ENCODE measurements at places on chromosomes 16 and 17.

GRCh38 chr17:41131979-41132378 lies 8.0 kb upstream of the KRTAP4-12 start:
- no peak overlapping the region for H3K27ac ChIP-seq
- no peak for DNase-seq
- peaks cover 6% of the 10 kb centered on the region for H3K4me1 ChIP-seq
- H3K27me3 ChIP-seq = no peaks in the 10 kb centered on the region
- H3K4me3 ChIP-seq = no peak overlapping the region

DNA sequence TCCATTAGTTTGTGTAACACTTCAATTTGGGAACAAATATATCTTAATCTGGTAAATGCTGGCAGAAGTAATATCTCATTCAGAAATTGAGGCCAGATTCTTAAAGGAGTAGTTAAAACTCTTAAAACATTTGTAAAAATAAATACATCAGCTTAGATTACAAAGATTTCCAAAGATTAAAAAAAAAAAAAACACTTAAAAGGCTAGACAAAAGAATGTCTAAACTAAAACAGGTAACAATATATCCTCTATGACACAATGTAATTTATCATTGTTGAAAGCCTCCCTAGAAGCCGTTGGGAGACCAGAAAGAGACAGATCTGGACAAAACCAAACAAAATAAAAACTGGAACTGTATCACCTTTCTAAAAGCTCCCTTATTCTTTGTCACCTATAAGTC lies 3.5 kb downstream of the GPATCH8 start:
- H3K4me1 ChIP-seq = peaks cover 22% of the 10 kb centered on the region
- H3K36me3 ChIP-seq = no peaks in the 10 kb centered on the region
- H3K27me3 ChIP-seq = no peaks in the 10 kb centered on the region
- no peak overlapping the region for H3K27ac ChIP-seq
- no peak overlapping the region for H3K4me3 ChIP-seq
- no peak for DNase-seq

GRCh38 chr17:17966399-17966798 lies 5.8 kb downstream of the TOM1L2 start:
- peaks cover 15% of the 10 kb centered on the region for H3K4me1 ChIP-seq
- no peak for DNase-seq
- H3K27me3 ChIP-seq = no peaks in the 10 kb centered on the region
- no peaks in the 10 kb centered on the region for H3K36me3 ChIP-seq
- H3K4me3 ChIP-seq = no peak overlapping the region

DNA sequence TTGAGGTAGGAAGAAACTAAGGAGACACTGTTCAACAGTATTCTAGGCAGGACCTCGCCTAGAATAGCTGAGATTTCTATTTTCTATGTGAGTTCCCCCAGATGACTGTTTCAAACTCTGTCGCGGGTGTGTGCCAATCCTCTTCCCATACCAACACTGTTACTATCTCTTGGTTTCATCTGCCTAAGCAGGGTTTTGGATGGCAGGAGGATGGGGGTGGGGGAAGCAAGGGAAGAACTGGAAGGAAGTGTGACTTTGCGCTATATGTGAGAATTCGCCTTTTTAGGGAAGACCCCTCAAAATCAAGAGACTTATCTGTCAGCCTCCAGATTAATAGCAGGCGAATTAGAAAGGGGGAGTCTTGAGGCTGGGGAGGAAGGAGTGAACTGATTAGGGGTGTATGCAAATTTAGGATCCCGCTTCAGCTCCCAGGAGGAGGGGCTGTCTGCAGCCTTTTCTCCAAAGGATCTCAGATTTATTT lies 521 bp upstream of the G6PC3 start:
- peaks cover 17% of the 10 kb centered on the region for H3K4me1 ChIP-seq
- peak overlapping the region; percentile 73 for H3K27ac ChIP-seq
- no peak for DNase-seq
- no peaks in the 10 kb centered on the region for H3K36me3 ChIP-seq
- peak overlapping the region; percentile 69 for H3K4me3 ChIP-seq

DNA sequence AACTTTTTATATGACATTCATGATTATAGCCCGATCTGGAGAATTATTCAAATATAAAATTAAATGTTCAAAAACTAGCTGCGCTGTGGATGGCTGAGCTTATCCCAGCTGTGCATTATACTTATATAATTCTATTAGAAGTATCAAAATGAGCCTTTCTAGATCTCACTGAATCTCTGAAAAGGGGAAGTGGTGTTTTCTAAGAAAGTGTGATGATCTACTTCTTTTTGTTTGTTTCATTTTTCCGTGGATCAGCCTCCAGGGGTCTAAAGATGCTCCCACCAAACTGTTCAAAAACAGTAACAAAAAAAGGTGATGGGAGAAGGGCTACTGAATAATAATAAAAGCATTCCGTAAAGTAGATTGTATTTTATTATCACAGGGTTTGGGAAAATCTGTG lies 411.3 kb upstream of the PSMD7 start:
- no peak for DNase-seq
- no peaks in the 10 kb centered on the region for H3K36me3 ChIP-seq
- no peak overlapping the region for H3K27ac ChIP-seq
- H3K4me1 ChIP-seq = no peaks in the 10 kb centered on the region
- H3K27me3 ChIP-seq = no peaks in the 10 kb centered on the region

- H3K4me3 ChIP-seq = peak overlapping the region; percentile 41
- DNase-seq = no peak
- no peaks in the 10 kb centered on the region for H3K27me3 ChIP-seq
Observed at GRCh38 chr17:40097087-40097486, 3.3 kb downstream of the NR1D1 start.

DNA sequence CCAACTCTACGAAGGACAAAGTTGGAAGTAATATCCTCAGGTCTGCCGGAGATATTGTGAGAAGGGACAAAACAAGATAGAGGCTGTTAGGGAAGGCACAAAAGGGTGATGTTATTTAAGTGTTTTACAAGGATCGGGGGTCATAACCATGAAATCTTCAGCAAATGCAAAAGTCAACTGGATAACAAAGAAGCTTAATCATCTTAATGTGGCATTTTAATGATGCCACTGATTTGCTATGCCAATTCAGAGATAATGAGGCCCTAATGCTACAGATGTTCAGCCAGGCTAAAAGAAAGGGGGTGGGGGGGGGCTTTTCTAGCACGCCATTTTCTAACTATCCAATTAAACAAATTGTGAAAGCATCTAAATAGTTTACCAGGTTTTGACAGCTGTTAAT lies 63.1 kb downstream of the IKZF3 start:
- no peak for DNase-seq
- no peaks in the 10 kb centered on the region for H3K27me3 ChIP-seq
- H3K36me3 ChIP-seq = no peaks in the 10 kb centered on the region
- peaks cover 23% of the 10 kb centered on the region for H3K4me1 ChIP-seq
- H3K4me3 ChIP-seq = no peak overlapping the region

DNA sequence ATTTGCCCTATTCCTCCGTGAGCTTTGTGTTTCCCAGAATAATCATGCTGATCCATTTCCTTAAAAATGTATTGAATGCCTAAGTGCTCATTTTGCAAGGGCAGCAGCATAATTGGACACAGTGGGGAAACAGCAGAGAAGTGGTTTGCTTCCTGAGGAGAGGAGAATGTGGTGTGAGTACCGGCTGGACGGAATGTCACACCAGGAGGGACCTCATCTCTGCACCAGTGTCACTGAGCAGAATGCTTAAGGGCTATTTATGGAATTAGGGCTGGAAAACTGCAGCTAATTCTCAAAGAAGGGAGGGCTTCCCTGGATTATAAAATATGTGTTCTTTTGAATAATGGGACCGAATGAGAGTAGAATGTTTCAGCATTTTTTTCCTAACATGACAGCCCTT lies 1100.6 kb upstream of the RBFOX1 start:
- no peaks in the 10 kb centered on the region for H3K4me1 ChIP-seq
- no peaks in the 10 kb centered on the region for H3K27me3 ChIP-seq
- no peak overlapping the region for H3K4me3 ChIP-seq
- no peak for DNase-seq
- no peak overlapping the region for H3K27ac ChIP-seq

DNA sequence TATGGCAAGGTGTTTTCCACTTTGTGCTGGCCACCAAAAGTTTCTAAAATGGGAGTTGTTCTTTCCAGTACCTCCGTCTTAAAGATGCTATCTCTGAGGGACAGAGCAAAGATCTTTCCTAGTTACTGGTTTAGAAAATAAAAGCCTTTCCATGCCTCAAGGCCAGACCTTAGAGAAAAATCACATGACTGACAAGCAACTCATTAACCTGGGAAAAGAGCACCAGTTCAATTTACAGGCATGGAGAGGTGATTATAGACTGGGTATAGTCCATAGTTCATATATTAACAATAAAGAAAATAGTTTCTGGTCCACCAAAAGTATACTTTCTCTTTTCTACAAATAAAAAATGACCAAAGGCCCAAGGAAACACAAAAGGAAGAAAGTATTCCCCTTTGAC lies 230.7 kb downstream of the TOX3 start:
- H3K36me3 ChIP-seq = no peaks in the 10 kb centered on the region
- H3K4me3 ChIP-seq = no peak overlapping the region
- H3K27me3 ChIP-seq = no peaks in the 10 kb centered on the region
- no peak for DNase-seq
- no peaks in the 10 kb centered on the region for H3K4me1 ChIP-seq

- no peaks in the 10 kb centered on the region for H3K27me3 ChIP-seq
- no peak overlapping the region for H3K4me3 ChIP-seq
- H3K4me1 ChIP-seq = no peaks in the 10 kb centered on the region
- peaks cover 54% of the 10 kb centered on the region for H3K36me3 ChIP-seq
- no peak overlapping the region for H3K27ac ChIP-seq
Observed at GRCh38 chr17:81561494-81561885, 9.3 kb upstream of the FAAP100 start.

DNA sequence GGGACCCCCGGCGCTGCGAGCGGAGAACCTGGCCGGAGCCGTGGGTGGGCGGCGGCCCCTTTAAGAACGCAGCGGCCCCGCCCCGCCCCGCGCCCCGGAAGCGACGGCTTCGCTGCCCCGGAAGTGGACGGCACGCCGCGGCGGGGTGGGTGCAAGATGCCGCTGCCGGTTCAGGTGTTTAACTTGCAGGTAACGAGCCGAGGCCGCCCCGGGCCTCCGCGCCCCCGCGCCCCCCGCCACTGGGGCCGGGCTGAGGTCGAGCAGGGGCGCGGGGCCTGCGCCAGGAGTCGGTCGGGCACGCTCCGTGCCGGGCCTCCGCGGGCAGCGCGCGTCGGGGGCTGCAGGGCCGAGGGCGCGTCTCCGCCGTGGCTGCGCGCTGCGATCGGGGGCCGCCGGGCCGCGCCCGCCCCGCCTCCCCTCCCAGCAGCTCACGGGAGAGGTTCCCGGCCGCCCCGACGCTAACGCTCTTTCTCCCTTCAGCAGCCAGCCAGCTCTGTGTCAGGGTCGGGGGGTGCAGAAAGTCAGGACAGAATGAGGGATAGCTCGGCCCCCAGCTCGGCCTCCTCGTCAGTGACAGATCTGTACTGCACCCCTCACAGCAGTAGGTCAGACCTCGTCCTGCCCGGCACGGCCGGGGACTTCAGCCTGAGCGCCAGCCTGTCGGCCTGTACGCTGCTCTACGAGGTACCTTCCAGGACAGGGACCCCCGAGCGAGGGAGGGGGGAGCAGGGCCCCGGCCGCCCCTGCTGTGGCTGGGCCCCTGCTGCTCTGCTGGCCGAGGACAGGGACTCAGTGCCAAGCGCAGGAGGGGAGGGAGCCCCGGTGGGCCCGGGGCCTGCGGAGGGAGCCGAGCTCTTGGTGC lies at the start of the genes GPS1 and RFNG:
TSS of gene GPS1 (plus strand) at position 123 of the 862 bp plus-strand sequence. CDS start at position 157, 34 bp downstream.
TSS of gene RFNG (minus strand) at position 36 of the 862 bp plus-strand sequence. CDS start 45 bp downstream, outside the sequence.
- H3K27me3 ChIP-seq = no peaks in the 10 kb centered on the region
- DNase-seq = peak; percentile 65
- H3K4me3 ChIP-seq = peak within 1 kb of the TSS; percentile 71
- H3K4me1 ChIP-seq = peaks cover 25% of the 10 kb centered on the region
- peaks cover 34% of the 10 kb centered on the region for H3K36me3 ChIP-seq
- H3K27ac ChIP-seq = no peak within 1 kb of the TSS

- H3K4me3 ChIP-seq = no peak overlapping the region
- H3K36me3 ChIP-seq = no peaks in the 10 kb centered on the region
- H3K4me1 ChIP-seq = no peaks in the 10 kb centered on the region
- no peaks in the 10 kb centered on the region for H3K27me3 ChIP-seq
- no peak for DNase-seq
Observed at GRCh38 chr17:55635253-55635914, 87.3 kb downstream of the TMEM100 start.

DNA sequence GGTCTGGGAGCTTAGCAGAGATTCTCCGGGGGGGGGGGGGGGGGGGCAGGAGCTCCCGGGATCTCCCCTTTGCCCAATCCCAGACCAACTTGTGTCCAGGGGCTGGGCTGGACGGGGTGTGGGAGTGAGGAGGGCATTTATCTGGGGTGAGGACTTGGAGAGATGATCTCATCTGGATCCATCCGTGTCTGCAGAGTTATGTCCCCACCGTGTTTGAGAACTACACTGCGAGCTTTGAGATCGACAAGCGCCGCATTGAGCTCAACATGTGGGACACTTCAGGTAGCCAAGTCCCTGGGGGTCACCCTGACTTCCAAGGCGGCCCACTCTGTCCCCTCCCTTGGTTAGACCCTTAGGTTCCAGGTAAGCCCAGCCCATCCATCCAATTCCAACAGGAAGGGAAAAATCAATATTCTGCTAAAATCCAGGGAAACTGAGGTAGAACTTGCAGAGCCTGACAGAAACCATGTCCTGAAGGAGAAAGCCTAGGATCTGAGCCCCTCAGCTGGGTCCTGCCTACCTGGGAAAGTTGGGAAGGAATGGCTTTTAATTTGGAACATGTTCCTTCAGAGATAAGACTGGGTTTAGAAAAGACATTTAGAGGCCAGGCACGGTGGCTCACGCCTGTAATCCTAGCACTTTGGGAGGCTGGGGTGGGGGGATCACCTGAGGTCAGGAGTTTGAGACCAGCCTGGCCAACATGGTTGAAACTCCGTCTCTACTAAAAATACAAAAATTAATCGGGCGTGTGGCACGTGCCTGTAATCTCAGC lies 921 bp downstream of the RND2 start:
- H3K4me3 ChIP-seq = no peak overlapping the region
- peaks cover 9% of the 10 kb centered on the region for H3K4me1 ChIP-seq
- DNase-seq = no peak
- H3K36me3 ChIP-seq = no peaks in the 10 kb centered on the region

DNA sequence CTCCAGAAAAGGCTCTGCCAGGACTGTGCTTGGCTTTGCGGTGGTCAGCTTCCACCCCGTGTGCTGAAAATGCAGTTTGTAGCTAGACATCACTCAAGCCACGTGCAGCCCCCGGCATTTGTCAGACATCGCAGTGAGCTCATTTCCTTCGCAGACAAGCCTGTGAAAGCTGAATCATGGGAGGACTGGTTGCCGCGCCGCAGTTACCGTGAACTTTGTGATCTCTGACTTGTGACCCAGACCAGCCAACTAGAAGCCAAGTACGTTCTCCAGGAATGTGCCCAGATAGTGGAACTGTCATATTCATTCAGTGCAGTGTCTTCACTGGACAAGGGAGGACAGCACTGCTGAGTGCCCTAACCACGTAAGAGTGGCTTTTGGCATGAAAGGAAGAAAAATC lies 58.1 kb downstream of the NDE1 start:
- no peak for DNase-seq
- no peak overlapping the region for H3K4me3 ChIP-seq
- no peaks in the 10 kb centered on the region for H3K4me1 ChIP-seq
- H3K27ac ChIP-seq = no peak overlapping the region

DNA sequence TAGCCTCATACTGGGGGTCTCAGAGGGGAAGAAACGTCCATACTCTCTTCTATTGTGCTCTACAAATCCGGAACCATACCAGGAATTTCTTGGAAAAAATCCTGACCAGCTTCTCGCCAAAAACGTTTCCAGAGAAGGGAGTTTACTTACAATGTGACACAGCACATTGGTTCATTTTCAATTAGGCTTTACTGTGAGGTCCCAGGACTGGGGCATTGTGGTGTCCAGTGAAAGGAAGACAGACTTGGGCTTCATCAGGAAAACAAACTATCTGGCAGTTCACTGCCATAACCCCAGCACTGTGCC lies 14.7 kb downstream of the MPP2 start:
- no peak for DNase-seq
- no peaks in the 10 kb centered on the region for H3K4me1 ChIP-seq
- no peaks in the 10 kb centered on the region for H3K36me3 ChIP-seq
- no peak overlapping the region for H3K27ac ChIP-seq
- H3K27me3 ChIP-seq = no peaks in the 10 kb centered on the region
- H3K4me3 ChIP-seq = no peak overlapping the region
